ENCODE measurements at places on chromosomes 12 and 14. TPM values are rescaled to one million over a fixed set of nuclear protein-coding genes. Genes with fewer than 3 reads are reported as not detected.

- no peak overlapping the region for H3K27ac ChIP-seq
- no peak for DNase-seq
- H3K4me1 ChIP-seq, result no peaks in the 10 kb centered on the region
Measured at GRCh38 chr14:98752660-98753059, 519.3 kb downstream of the BCL11B start.

DNA sequence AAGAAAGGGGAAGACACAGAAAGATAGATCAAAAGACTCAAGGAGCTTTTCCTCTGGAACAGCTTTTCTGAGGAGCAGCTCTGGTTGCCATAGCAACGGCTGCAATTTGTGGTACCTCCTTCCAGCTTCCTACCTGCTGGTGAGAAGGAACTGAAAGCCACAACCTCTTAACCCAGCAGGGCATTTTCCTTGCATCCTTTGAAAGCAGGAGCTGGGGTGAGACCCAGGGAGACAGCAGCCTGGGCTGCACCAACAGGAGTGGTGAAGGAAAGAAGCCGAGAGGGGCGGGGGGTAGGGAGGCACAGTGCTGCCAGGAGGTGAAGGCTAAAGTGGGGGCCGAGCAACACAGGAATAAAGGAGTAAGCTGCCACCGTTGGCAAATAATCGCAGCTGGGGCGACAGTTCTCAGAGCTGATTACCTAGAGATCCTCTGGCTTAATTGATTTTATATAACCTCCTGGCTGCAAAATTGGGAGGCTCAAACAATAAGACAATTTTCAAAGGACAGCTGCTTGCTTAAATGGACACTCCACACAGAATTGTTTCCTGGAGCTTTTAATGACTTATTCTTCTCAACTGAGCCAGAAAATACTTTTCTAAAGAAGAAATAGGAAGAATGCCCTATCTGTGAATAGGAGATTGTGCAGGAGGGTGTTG is 129.4 kb downstream of the RPAP3 start:
- H3K27ac ChIP-seq, result no peak overlapping the region
- H3K4me1 ChIP-seq, result no peaks in the 10 kb centered on the region
- H3K4me3 ChIP-seq, result no peak overlapping the region
- H3K36me3 ChIP-seq, result no peaks in the 10 kb centered on the region

- no peaks in the 10 kb centered on the region for H3K27me3 ChIP-seq
- no peak overlapping the region for H3K4me3 ChIP-seq
- peaks cover 5% of the 10 kb centered on the region for H3K36me3 ChIP-seq
- peaks cover 5% of the 10 kb centered on the region for H3K4me1 ChIP-seq
Measured at GRCh38 chr12:49582850-49583249, 14.9 kb upstream of the MCRS1 start.

GRCh38 chr12:68304626-68305025 is 27.5 kb downstream of the MDM1 start:
- no peaks in the 10 kb centered on the region for H3K27me3 ChIP-seq
- H3K4me3 ChIP-seq, result no peak overlapping the region
- H3K27ac ChIP-seq, result no peak overlapping the region
- H3K4me1 ChIP-seq, result no peaks in the 10 kb centered on the region

GLT1D1 gene
- total RNA-seq, result 2.9 TPM

REM2 gene
- total RNA-seq, result not detected

PSMC1 gene
- 374 TPM for total RNA-seq
